ENCODE measurements at places on chromosomes 6 and 20. TPM values are rescaled to one million over a fixed set of nuclear protein-coding genes. Genes with fewer than 3 reads are reported as not detected.

APCDD1L gene
- 2.4 TPM for total RNA-seq

MRPL18 gene
- total RNA-seq = 66.6 TPM

SNX14 gene
- total RNA-seq = 155 TPM

HLA-DMB gene
- total RNA-seq = not detected

SLC22A7 gene
- not detected for total RNA-seq

REV3L gene
- total RNA-seq = 31.2 TPM

OR2H2 gene
- not detected for total RNA-seq

OLIG3 gene
- total RNA-seq = 0.06 TPM

KHDC1L gene
- total RNA-seq = not detected

ELOVL5 gene
- total RNA-seq = 93.9 TPM

DDX43 gene
- total RNA-seq = 0.68 TPM

TRIM15 gene
- total RNA-seq = not detected

RAET1E gene
- 1.8 TPM for total RNA-seq

GNL1 gene
- 60.9 TPM for total RNA-seq

ENPP1 gene
- 1.9 TPM for total RNA-seq

PROCR gene
- 125 TPM for total RNA-seq

NOTCH4 gene
- total RNA-seq = 2.2 TPM

VNN1 gene
- 0.19 TPM for total RNA-seq

FOXC1 gene
- 36.5 TPM for total RNA-seq

SPATA25 gene
- total RNA-seq = 1.4 TPM

GJA10 gene
- not detected for total RNA-seq

IL17A gene
- not detected for total RNA-seq

BIRC7 gene
- 0.06 TPM for total RNA-seq

C6orf141 gene
- total RNA-seq = 0.25 TPM
